ENCODE measurements at places on chromosomes 6 and 20.

GRCh38 chr20:2751347-2751877, 49.0 kb downstream of the CPXM1 start:
- DNase-seq = no peak

DNA sequence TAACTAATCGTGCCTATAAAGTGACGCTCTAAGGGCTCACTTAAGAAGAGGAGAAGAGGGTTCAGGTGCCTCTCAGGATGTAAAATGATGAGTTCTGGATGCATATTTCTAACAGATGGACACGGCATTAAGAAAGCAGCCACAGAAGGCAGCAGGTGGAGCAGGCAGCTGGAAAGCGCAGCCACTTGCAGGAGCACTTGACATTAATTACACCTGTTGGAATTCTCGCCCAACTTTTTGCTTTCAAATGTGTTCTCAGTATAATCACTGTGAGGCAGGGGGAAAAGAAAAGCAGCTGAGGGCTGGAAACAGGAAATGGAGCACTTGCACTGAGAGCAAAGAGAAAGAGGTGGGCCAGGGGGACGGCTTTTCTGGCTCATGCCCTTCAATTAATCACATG, 164.2 kb downstream of the NKAIN2 start:
- no peak for DNase-seq

GRCh38 chr6:130760006-130760405, 67.2 kb upstream of the SMLR1 start:
- DNase-seq = no peak

DNA sequence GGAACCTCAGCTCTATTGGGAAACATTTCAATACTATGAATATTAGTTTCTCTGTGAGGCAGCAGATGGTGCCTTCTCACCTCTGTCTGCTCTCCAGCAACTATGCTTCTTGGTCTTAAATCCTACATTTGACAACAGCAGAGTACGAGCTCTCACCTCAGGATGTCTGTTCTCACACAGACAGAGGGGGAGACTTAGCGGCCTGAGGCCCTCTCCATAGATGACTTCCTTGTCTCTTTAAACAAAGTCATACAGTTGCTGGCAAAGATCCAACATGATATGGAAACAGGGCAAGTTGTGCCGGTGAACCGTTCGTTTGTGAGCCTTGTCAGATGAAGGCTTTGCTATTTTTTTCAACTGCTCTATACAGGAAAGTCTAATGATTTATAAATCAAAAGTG, 43.7 kb upstream of the GABRR1 start:
- DNase-seq = no peak

DNA sequence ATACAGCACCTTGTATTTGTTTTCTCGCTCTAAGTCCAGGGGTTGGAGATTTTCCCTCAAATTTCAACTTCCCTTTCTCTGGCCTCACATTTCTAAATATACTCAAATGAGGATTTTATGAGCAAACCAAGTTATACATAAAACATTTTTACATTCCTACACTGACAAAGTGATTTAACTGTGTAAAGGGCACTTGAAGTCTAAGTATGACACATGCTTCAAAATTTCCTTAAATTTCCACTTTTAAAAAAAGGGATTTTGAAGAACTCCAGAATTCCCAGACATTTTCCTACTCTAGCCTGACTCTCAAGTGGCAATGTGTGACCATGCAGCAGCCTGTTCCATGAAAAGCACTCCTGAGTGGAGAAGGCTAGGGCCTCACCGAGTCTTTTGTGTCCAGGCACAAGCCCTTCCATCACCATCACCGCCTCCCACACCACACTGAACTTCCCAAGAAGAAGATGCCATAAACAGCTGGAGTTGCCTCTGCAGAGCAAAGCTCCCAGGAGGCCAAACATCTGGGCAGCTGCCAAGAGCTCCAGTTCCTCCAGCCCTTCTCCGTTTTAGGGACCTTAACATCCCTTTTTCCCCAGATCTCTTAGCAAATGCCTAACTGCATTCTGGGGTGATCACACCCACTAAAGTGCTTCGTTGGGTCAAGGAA, 68.9 kb downstream of the NCR2 start:
- peak; percentile 47 for DNase-seq

DNA sequence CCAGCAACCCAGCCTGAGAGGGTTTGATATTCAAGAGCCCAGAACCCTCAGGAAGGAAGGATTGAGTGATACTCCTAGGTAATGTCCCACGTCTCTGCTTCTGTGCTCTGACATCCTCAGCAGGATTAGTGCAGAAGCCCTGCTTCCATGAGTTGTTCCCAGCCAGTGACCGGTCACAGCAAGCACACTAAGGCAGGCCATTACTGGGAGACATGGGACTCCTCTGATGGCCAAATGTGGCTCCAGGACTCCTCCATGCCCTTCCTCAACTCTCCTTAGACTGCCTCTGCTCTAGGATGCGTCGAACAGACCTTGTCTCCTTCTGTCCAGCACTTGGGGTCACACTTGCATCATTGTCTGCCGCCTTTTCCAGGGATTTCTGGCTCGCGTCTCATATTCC, 7.6 kb downstream of the HLA-A start:
- DNase-seq = no peak

DNA sequence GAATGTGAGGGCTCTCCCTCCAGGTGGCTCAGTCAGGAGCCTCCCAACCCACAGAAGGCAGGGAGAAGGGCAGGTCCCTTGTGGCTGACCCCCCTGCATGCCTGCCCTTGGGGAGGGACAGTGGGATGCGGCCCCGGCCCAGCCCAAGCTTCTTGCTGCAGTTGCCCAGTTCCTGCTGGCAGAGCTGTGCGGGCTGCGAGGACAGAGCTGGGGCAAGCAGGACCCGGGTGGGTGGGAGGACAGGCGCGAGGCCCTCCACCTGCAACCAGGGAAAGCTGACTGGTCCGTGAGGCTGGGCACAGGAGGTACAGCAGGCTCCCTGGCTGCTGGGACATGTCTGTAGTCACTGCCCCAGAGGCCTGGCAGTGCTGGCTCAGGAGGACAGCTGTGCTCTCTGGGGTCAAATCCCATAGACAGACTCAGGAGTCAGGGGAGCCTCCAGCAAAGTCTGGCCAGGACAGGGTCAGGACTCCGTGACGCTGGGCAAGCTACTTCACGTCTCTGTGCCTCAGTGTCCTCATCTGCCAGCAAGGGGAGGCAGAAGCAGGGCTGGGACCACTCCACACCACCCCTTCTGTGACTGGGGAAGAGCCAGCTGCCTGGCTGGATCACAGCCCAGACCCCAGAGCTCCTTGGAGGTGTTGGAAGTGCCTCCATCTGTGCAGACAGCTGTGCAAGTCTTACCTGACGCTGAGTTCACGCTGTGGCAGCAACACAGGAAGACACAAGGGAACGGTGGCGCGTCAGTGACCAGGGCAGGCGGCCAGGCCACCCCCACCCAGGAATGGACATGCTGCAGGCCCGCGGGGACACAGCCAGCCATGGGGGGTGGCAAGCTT, 13.0 kb downstream of the UCKL1 start:
- no peak for DNase-seq

- DNase-seq = no peak
These were observed 410.5 kb upstream of the MAN1A1 start for GRCh38 chr6:119760046-119760445.

DNA sequence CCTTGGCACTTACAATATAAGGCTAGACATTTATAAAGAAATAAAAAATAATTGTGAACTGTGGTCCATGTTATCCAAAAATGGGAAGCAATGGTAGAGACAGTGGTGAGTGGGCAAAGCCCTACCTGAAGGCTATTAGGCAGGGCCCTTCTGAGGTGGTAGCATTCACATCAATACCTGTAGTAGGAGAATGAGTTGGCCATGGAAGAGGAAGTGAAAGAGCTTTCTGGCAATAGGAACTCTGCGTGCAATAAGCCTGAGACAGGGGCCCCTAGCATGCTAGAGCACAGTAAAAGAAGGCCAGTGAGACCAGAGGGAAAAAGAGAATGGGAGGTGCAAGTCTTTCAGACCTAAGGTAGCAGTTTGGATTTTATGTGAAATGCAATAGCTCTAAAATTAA, 754.5 kb downstream of the PTPRT start:
- DNase-seq = no peak

DNA sequence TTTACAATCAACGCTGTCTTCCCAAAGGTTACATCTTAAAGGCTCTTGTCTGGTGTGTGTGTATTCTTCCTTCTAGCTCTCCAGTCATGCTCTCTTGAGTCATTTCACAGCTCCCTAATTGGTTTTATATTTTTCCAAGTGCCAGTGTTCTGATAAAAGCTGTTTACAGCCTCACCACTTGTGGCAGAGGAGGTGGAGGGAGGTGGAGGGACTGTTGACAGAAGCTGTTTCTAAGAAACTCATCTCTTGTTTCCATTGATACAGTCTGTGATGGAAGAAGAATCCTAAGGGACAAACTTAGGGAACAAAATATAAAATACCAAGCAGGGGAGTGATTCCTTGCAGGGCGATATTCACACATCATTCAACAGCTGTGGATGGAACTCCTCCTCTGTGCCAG, 64.0 kb downstream of the QRSL1 start:
- DNase-seq = no peak

DNA sequence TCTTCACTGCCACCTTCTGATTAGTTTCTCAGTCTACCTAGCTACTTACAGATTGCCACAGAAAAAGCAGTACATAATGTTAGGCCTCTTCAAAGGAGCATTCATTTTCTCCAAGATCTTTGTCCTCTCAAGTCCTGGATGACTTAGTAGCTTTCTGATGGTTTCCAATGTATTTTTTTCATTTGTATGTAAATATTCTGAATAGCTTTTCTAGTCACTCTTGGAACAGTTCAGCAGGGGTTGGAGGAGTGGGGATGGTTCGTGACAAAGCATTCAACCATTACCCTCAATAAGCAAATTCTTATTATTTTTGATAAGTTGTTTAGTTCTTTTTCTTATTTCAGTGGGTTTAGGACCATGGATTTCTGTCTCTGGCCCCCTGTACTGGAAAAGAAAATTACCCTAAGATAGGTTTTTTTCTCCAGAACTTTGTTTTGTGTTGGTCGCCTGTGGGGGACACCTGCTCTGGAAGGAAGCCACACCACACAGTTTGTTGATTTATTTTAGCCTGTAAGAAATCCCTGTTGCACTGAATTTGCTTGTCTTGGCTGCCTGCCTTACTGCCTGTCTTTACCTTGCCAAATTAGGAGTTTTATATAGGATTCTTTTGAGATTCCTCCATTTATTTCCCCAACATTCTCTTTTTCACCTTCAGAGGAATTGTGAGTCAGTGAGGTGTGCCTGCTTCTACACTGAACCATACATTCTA, 247.9 kb downstream of the RFPL4B start:
- DNase-seq = peak; percentile 38

DNA sequence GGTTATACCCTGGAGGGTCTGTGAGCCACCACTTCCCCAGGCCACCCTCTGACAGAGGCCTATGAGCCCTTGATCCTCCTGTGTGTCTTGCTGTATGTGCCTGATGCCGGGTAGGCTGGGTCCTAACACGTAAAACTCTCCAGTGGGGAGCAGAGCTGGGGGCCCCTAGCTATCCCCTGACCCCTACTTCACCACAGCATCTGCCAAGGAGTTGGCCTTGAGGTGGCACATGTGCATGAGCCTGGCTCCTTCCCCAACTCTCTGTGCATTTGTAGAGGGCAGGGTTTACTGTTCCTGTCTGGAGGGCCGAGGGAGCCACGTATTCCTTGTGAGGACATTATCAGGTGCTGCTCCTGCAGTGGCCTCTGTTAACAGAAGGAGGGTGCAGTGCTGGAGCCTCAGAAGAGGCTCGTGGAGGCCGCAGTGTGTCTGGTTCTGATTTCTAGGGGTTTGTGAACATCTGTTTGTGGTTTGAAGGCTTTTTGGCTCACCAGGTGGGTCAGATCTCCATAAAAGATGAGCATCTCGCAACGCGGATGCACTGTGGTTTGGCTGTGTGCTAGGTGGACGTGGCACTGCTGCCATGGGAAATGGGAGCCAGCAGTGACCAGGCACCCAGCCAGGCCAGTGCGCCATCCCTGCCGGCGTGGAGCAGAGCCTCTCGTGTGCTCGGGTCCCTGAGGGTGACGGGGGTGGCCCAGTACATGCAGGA, 152.1 kb downstream of the DTNBP1 start:
- no peak for DNase-seq

- no peak for DNase-seq
These were observed 30.2 kb upstream of the LAMA4 start for GRCh38 chr6:112284603-112285002.

DNA sequence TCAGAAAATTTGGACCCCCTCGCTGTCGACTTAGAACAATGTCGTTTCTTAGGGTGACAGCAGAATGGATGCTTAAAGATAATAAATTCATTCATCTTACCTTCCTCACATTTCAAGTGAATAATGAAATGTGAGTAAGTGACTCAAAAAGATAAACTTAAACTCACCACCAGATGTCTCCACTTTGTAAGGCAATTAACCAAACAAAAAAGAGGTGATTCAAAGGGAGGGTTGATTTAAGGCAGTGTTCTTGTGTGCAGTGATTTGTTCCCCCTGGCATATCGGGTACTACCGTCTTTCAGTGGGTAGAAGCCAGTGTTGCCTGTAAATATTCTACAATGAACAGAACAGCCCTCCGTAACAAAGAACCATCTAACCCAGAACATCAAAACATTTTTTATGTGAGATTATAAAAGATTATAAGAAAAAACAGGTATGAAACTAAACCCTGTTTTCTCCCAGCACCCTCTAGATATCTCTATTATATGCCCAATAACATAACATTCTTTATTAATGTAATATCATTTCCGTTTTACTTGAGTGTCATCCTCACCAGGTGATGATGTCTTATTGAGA, 589.7 kb downstream of the CBLN4 start:
- DNase-seq = no peak

DNA sequence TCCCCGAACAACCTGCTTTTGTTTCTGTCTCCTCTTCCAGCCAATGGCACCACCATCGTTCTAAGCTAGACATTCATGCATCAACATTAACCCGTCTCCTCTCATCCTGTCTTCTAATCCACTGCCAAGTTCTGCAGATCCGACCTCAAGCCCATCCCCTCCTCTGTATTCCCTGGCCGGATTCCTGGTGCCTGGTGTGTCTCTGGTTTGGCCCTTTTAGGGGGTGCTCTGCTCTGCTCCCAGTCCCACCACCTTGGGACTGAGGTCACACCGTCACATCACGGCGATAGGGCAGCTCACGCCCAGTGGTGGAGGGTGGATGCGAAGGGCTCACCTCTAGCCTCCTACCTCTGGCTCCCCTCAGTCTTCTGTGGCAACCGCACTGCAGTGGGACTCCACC, 102.5 kb upstream of the AGPAT4 start:
- no peak for DNase-seq

DNA sequence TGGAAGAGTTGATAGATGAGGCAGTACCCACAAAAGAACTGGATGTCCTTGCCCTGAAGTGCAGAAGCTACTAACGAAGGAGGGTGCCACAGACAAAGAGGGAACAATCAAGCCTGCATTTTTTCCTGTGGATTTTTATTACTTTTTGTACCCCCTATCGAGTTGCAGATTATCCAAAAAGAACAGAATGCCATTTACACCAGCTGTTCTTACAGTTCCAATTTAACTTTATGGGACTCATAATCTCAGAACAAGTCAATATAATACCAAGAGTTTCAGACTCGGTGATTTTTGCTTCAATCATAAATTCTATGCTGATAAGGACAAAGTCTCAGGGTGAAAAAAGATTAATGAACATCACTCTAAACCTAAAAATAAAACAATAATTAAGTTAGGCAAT, 4.0 kb upstream of the CNKSR3 start:
- no peak for DNase-seq
